Erythroblast (primary cell): ENCODE measurements at places on chromosomes 7 and 10.

- DNase-seq = no peak
Observed at GRCh38 chr7:107934991-107935770, 44.2 kb downstream of the DLD start.

GRCh38 chr10:96456296-96456840 lies 57.4 kb downstream of the TLL2 start:
- DNase-seq = no peak

DNA sequence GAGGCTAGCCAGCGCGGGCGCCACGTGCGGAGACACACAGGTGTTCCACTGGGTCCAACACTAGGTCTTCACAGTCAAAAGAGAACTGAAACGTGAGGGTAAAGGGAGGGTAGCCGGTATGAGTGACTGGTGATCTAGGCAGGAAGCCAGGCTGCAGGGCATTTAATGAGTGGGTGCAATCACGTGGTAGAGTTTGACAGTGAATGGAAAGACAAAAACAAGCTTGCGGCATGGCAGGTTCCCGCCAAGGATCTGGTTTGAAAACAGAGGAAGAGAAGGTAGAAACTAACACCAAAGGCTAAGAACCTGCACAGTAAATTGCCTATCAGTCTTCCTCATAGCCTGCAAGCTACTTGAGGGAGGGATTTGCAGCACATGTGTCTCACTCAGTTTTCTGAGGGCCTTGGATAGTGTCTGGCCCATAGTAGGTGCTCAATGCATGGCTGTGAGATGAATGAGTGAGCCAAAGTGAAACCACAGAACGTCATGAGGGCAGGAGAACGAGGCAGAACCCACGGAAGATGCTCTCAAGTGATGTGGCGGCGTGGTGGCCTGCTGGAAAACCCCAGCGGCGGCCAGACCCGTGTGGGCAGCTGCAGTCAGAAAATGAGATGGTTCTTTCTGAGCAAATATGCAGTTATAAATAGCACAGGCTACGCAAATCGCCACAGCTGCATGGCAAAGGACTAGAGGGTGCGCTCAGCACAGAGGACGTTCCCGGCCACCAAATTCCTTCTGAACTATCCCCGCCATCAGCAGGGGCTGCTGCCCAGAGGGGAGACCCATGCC lies 183.6 kb upstream of the NFE2L3 start:
- DNase-seq = no peak

DNA sequence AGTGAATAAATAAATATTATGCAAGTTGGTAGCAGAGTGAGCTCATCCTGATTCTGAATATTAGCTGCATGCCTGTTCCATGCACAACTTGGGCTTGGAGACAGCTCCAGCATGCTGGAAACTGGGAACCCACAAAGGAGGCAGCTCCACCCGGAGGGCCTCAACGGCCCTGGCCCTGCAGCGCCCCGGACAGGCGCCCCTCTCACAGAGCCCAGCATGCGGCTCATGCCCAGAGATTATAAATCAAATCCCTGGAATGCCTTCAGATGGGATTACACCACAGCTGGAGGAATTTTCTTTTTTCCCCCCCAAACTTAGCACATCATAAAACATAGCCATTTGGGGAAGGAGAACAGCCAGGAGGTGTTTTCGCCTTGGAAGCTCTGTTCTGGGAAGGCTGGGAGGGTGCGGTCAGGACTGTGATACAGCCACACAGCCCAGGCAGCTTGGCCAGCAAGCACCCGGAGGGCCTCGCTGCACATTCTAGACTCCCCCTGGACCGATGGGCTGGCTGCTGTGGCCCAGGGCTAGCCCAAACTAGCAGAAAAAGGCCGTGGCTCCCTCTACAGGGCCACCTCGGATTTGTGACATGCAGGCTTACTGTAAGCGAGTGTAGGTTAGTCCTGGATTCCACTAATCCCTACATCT lies 102.4 kb downstream of the PTPN20 start:
- DNase-seq = no peak

DNA sequence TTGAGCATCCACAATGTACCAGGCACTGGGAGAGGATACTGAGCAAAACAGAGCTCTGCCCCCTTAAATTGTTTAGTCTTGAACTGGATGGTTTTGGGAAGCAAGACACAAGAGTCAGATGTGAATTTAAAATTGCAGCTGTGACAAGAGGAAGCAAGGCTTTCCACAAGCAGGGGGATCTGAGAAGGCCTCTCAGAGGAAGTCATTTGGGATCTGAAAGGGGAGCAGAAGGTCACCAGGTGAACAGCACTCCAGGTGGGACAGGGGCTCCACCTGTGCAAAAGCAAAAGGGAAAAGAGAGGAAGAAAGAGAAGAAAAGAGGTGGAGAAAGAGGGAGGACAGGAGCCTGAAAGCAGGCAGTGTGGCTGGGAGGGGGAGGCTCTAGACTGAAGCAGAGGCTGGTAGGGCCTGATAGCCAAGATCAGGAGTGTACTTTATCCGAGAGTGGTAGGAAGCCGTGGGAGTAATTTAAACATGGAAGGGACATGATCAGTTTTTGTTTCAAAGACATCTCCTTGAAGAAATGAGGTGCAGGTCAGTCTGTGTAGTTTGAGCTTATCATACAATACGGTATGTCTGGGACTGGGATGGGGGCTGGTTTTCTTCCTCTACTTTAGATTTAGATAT lies 76.1 kb upstream of the DUSP5 start:
- DNase-seq = no peak

DNA sequence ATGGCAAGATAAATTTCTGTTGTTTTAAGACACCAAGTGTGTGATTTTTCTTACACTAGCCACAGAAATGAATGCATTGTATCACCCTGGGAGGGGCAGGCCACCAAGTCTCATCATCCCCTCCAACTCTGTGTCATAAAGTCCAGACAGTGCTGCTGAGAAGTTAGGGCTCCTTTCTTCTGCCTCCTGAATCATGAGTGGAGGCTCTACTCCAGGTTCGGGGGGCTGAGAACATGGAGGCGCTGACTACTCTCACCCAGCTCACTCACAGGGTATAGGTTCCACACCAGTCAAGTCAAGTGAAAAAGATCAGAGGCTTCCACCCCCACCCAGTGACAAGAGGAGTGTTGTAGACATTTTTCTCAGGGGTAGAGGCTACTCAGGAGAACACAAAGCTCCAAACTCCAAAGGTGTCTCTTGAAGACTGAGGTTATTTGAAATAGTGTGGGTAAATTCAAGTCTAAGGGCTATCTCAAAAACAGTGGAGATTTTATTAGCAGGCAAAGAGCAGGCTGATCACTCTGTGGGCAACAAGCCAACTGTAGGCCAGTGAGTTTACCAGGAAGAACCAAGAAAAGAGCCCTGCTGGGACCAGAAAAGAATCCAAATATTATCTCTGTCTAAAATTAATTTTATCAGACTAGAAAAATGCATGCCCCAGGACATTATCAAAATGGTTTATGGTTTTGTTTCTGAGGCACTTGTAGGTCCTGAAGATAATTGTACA lies 118.6 kb upstream of the RET start:
- no peak for DNase-seq

GRCh38 chr7:5296015-5296610 lies 13.4 kb downstream of the SLC29A4 start:
- DNase-seq = no peak

DNA sequence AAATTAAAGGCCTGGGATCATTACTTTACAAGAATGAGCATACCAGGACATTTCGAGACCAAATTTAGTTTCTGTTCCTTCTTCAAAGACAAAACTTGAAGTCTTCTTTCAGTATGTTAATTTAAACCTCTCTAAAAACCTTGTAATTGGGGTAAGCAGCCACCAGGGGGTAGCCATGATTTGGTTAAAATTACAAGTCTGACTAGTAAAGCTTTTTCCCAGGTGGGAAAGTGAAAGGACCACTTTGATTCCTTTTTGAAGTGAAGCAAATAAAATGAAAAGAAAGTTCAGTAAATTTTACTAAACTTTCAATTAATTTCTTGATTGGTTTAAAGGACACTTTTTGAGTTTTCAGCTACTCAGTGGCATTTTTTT lies 294.3 kb downstream of the BBS9 start:
- DNase-seq = peak; percentile 33

GRCh38 chr10:112395809-112396530 lies 22.1 kb downstream of the ACSL5 start:
- no peak for DNase-seq

GRCh38 chr7:124031919-124032318 lies 948 bp downstream of the TMEM229A start:
- no peak for DNase-seq

DNA sequence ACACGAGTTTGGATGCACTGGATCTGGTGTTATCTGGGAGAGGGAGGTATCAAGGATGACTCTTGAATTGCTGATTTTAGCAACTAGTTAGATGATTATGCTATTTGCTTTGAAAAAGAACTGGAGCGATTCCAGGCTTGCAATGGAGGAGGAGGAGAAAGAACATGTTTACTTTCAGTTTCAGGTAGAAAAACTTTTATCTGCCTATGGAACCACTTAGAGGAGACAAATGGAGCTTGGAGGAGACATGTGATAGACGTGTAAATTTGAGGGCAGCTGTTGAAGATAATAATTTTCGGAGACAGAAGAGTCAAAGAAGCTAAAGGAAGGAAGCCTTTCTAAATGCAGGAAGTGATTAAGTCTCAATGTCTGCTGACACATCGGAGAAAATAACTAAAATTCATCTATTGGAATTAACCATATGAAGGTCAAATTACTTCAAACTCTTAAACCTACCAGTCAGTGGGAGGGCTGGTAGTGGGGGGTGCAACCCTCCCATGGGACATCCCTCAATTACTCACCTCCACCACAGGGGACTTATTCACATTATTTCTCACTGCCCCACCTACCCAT lies 56.4 kb upstream of the GNAI1 start:
- peak; percentile 45 for DNase-seq

DNA sequence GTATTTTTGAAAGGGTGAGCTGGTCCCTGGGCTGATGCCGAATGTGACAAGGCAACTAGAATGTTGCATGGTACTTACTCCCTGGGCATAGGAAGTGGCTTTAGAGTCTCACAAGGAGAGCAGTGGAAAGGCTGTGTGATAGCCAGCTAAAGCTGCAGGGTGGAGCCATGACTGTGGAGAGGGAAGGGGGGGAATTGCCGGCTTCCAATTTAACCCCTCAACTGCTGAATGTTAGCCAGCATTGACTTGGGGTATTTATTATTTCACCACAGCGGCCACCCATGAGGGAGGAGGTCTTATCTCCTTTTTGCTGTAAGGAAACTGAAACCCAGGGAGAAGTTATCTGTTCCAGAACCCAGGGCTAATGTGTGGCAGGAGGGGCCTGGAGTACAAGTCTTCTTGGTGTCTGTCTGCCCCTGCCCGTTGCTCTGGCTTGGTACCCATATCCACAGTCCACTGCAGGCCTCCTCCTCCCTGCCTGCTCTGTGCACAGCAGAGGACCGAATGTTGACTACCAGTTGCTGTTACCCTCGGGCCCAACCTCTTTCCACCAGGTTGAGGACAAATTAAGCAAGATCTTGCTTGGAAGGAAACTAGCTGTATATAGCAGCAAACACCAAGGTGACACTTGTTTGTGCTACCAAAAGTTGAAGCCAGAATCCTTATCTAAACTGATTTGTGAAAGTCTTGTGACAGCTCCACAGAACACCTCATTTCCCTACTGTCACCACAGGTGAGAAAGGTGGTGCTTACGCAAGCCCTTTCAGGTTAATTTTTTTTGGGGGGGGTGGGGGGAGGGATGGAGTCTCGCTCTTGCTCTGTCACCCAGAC lies 37.6 kb downstream of the WBP1L start:
- DNase-seq = peak; percentile 86

GRCh38 chr7:140350056-140350455 lies 48.3 kb downstream of the SLC37A3 start:
- DNase-seq = no peak

- no peak for DNase-seq
Observed at GRCh38 chr10:114782666-114783065, 38.9 kb upstream of the FHIP2A start.

DNA sequence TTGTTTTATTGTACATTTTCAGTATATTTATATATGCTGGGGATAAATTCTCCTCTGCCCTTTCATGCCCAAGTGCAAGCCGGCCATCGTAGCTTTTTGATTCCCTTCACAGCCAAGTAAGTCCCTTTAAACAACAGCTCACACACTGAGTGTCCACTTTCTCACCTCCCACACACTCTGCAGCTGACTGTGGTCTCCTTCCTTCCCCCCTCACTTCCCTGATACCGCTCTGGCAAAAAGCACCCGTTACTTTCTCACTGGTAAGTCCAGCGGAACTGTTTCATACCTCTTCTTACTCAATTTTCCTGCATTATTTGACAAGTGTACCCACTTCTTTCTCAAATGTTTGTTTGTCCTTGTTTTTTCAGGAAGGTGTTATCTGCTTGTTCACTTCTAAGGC lies 35.2 kb downstream of the MGAM start:
- no peak for DNase-seq

DNA sequence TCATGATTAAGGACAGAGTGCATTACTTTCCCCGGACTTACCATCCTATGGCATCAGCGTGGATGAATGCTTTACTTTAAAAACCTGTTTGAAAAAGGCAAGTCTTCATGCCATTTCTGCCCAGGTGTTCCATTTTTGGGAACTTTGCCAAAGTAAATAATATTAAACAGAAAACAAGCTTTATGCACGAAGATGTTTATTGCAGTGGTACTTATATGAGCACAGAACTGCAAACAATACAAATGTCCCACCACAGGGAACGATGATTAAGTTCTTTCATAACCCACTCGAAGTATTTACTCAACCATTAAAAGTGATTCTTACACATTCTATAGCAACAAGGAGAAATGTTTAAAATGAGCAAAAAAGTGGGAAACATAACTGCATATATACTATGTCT lies 109.7 kb upstream of the GDF10 start:
- no peak for DNase-seq

GRCh38 chr10:89342206-89342958 lies 14.6 kb downstream of the IFIT3 start:
- no peak for DNase-seq

DNA sequence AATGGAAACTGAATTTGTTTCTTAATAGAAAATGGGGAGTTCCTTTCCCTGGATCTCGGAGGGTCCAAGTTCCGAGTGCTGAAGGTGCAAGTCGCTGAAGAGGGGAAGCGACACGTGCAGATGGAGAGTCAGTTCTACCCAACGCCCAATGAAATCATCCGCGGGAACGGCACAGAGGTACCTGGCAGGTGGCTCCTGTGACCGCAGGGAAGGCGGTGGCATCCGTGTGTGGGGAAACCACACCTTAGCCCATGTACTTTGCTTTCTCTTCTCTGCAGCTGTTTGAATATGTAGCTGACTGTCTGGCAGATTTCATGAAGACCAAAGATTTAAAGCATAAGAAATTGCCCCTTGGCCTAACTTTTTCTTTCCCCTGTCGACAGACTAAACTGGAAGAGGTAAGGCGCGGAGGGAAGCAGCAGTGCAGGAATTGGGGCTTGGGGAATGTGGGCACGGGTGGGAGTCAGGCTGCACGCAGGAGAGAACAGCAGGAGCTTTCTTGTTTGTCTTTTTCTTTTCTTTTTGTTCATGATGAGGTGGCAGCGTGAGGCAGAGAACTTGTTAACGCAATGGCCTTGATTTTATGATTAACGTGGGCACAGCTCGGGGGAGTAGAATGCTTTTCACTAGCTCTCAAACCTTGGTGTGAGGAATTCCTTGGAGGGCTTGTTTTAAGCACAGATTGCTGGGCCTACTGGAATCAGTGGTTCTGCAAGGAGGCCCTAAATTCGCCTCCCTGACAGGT lies 12.8 kb downstream of the HKDC1 start:
- no peak for DNase-seq

GRCh38 chr7:37234334-37234733 lies 214.3 kb downstream of the ELMO1 start:
- DNase-seq = no peak

- peak; percentile 51 for DNase-seq
Observed at GRCh38 chr10:3786295-3787015, 1.4 kb upstream of the KLF6 start.
